Activated CD8-positive, alpha-beta memory T cell treated with anti-CD3 and anti-CD28 coated beads, Interleukin-2, amount 10 ng/mL, durations not matched to agents 7 days and 5 days (primary cell): ENCODE measurements at places on chromosomes 5 and 9. TPM values are rescaled to one million over a fixed set of nuclear protein-coding genes. Genes with fewer than 3 reads are reported as not detected.

The SNX2 gene
- total RNA-seq = 29.5 TPM

The SLC36A3 gene
- not detected for total RNA-seq

The SNX24 gene
- total RNA-seq = 1.8 TPM

The EIF4EBP3 gene
- total RNA-seq = 7.4 TPM

The DMAC1 gene
- 54.5 TPM for total RNA-seq

The FAT2 gene
- not detected for total RNA-seq

The ALDH1A1 gene
- not detected for total RNA-seq

The TMEM252 gene
- not detected for total RNA-seq

The INVS gene
- total RNA-seq = 21.3 TPM

The ADGRD2 gene
- not detected for total RNA-seq

The OCLN gene
- total RNA-seq = 1.9 TPM

The LCN2 gene
- not detected for total RNA-seq

The PCDHGB2 gene
- total RNA-seq = 0.12 TPM

The SHC3 gene
- total RNA-seq = not detected

The ENC1 gene
- total RNA-seq = 0.38 TPM

The MOCS2 gene
- total RNA-seq = 28.2 TPM
